ENCODE measurements at places on chromosomes 12 and 14.
A peak's percentile ranks its signal among the peaks of the same experiment; 100 is the strongest.

DNA sequence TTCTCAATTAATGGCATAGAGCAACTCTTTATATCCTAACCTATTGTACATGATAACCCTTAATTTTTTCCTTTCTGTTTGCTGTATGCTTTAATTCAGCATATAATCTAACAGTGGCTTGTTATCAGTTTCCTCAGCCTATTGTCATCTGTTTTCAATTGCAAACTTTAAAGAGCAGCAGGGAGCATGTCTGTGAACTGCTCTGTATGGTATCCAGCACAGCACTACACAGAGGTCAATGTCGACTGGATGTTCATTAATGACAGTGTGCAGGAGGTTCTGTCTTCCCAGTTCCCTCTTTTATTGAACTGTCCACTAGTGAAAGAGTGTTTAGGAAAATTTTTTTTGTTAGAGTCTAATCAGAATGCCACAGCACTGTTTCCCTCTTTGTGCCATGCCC lies 609.1 kb downstream of the SOX5 start:
- no peak for DNase-seq

- DNase-seq, result no peak
Measured at GRCh38 chr14:77616133-77616453, 344 bp downstream of the SPTLC2 start.

- DNase-seq, result no peak
Measured at GRCh38 chr12:117896009-117896408, 72.8 kb downstream of the KSR2 start.

GRCh38 chr12:94169495-94169894 lies 21.1 kb downstream of the PLXNC1 start:
- DNase-seq, result no peak

GRCh38 chr14:96287856-96288255 lies 31.8 kb downstream of the BDKRB1 start:
- DNase-seq, result no peak

DNA sequence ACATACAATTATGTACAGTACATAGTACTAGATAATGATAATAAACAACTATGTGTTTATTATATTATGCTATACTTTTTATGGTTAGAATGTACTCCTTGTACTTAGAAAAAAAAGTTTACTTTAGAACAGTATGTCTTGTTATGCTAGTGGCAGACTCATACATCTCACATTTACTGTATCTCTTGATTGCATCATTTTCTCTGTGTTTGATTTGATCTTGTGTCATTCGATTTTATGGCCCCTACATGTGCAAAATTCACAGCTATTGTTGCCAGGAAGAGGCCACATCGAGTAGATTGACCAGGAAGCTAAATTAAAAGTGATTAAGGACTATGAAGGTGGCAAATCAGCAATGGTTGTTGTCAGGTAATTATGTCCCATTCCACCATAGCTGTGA lies 153.0 kb downstream of the PCNX1 start:
- no peak for DNase-seq

DNA sequence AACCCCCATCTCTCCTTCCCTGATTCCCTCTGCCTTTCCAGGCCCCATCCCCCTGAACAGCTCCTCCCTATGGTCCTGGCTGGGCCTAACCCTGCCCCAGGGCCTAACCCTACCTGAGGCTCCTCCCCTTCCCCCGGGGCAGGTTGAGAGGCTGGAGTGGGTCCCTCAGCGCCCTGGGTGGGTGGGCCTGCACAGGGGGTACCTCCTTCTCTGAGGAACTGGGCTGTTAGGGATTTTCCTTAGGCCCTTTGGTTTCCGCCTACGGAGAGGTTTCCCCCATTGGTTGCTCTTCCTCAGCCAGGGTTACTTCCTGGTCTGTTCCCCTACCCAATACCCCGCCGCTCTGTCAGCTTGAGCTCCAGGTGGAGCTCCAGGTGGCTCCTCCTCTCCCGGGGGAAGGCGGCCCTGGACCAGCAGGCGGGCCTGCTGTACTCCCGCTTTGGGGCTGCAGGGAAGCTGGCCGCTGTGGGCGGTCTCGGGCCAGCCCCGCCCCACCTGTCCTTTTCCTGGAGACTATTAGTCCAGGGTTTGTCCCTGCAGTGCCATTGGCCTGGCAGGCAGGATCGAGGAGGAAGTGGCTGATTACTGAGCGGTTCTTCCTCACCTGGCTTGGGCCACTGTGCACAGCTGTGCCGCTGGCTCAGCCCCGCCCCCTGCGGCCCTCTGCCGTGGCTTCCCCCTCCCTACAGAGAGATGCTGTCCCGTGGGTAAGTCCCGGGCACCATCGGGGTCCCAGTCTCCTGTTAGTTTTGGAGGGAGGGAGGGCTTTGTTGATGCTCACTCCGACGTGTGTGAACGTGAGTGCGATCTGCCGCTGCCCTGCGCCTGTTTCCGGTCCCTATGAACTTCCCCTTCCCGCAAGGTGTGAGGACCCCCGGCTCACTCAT lies 2.5 kb downstream of the C12orf57 start:
- peak; percentile 74 for DNase-seq

DNA sequence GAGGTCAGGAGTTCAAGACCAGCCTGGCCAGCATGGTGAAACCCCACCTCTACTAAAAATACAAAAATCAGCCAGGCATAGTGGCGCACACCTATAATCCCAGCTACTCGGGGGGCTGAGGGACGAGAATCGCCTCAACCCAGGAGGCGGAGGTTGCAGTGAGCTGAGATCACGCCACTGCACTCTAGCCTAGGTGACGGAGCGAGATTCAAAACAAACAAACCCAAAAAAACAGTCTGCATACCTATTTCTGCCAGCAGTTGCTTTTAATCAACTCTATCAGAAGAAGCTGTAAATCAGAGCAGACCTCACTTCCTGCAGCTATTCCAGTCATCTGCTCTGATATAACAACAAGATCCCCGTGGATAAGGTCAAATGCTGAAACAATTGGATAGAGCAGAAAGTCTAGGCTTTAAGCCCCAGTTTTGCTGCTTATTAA lies 50.5 kb downstream of the LIMA1 start:
- DNase-seq, result no peak

GRCh38 chr12:53989227-53990113 lies 4.5 kb downstream of the HOXC10 start:
- DNase-seq, result peak; percentile 38

GRCh38 chr12:121794534-121795033 lies 1.1 kb upstream of the RHOF start:
- no peak for DNase-seq

- DNase-seq, result no peak
Measured at GRCh38 chr12:124852329-124852831, 11.3 kb downstream of the SCARB1 start.

DNA sequence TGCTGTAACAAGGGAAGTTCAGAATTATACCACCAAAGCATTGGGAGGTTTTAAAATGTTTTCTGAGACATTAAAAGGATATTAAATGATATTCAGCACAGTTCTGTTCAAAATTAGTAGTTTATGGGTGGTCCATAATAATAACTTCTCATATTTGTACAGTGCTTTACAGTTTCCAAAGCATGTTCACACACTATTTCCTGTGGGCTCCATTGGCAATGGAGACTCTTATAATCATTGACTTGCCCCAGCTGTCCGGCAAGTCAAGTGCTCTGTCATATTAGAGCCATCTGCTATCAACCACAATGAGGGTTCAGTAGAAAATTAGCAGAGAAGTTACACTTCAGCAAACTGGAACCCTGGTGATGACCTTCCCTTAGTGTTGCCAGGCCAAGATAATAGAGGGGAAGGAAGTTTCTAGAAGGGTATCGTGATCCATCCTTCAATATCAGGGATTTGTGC lies 526.6 kb upstream of the CCDC196 start:
- DNase-seq, result no peak

DNA sequence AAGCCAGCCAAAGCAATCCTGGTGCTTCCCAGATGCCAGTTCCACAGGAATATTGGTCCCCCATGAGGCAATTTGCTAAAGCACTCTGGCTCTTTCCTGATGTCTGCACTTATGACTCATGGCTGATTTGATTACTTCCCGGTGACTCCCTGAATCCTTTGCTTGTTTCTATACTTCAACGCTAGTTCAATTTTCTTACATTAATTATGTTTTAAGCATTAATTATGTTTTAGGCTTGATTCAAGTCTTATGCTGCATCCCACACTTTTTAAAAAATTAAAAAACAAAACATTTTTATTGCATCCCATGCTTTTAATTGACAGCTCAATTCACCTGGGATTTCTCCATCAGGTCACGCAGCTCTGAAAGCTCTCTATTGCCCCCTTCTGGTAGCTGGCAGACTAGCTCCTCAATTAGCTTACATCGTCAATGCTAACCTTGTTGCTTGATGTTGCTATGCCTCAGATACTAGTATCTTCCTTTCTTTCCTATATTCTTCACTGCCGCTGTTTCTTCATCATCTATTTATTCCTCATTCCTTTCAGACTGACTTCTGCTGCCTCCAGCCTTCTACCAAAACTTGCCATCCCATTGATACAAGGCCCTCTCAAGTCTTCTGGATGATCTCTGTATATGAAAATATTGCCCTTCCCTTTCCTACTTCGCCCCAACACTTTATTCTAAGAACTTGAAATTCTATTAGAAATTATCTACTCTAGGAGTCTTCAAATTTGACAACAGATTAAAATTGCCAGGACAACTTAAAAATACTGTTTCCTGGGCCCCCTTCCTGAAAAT lies 32.0 kb downstream of the TSHR start:
- peak; percentile 71 for DNase-seq

DNA sequence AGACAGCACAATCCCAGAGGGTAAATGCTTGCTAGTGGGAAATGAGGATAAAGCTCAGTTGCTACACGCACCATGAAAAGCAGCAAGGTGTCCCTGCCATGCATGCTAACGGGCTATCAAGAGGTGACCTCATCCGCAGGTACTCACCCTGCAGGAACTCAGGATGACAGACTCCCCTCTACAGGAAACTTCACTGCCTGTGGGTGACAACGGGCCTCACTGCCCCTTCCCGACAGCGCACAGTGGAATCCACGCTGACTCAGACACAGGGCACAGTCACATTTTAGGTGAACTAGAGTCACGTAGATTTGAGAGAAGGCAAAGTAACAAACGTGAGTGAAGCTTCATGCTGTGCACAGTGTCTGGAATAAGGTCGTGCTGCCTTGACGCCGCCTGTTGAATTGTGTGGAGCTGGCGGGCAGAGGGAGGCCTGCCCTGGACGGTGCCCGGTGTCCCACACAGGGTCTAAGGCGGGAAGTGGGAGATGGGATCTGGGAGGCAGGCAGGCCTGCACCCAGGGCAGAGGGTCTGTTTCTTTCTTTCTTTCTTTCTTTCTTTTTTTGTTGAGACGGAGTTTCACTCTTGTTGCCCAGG lies 331.8 kb downstream of the TMEM132D start:
- no peak for DNase-seq

Measured in activated CD4-positive, alpha-beta memory T cell treated with anti-CD3 and anti-CD28 coated beads, Interleukin-2, amount 10 ng/mL, durations not matched to agents 7 days and 5 days (primary cell).